Amygdala (tissue), 56 donors: ENCODE measurements at places on chromosomes 16 and 17.

- no peak for DNase-seq
These were observed 77.5 kb upstream of the CNTNAP4 start for GRCh38 chr16:76199681-76200220.

DNA sequence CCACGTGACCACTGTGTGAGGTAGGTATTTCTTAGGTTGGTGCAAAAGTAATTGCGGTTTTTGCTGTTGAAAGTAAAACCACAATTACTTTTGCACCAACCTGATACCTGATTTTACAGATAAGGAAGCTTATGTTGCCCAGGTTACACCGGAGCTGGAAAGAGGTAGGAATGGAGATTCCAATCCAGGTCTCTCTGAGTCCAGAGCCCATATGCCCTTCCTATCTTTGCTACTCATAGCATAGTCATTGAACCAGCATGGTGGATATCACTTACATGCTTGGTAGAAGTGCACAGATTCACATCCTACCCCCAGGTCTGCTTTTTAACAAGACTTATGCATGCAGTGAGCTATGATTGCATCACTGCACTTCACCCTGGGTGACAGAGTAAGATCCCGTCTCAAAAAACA lies 61.8 kb downstream of the ARSG start:
- DNase-seq: no peak

DNA sequence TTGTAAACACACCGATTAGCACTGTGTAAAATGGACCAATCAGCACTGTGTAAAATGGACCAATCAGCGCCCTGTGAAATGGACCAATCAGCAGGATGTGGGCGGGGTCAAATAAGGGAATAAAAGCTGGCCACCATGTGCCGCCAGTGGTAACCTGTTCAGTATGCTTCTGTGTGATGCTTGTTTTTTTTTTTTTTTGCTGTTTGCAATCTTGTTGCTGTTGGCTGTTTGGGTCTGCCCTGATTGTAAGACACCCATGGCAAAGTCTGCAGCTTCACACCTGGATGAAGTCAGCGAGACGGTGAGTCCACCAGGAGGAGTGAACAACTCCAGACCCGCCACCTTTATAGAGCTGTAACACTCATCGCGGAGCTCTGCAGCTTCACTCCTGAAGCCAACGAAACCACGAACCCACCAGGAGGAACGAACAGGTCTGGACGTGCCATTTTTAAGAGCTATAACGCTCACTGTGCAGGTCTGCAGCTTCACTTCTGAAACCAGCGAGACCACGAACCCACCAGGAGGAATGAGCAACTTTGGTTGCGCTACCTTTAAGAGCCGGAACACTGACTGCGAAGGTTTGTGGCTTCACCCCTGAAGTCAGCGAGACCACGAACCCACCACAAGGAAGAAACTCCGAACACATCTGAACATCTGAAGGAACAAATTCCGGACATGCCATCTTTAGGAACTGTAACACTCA lies 85.0 kb upstream of the MED9 start:
- DNase-seq: no peak

DNA sequence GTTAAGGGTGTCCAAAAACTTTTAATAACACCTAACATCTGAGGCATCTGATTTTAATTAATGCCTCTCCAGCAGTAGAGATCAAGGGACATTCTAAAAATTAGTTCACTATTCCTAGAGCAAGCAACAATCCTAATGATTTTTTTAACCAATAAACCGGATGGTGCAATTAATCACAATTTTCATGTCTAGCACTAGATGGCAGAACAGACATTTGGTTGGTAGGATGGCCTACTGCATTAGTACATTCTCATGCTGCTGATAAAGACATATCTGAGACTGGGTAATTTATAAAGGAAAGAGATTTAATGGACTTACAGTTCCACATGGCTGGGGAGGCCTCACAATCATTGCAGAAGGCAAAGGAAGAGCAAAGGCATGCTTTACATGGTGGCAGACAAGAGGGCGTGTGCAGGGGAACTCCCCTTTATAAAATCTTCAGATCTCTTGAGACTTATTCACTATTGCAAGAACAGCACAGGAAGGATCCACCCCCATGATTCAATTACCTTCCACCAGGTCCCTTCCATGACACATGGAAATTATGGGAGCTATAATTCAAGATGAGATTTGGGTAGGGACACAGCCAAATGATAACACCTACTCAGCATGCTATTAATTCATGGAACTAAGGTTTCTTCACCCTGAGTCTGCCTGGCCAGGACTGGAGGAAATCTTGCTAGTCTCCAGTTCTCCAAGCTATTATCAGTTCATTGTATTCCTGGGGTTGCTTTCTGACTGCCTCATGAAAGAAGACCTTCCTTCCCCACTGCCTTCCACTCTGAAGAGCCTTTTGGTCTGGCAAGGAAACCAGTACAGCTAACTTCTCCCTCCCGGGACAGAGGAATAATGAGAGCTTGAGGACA lies 24.8 kb downstream of the HS3ST3A1 start:
- no peak for DNase-seq

DNA sequence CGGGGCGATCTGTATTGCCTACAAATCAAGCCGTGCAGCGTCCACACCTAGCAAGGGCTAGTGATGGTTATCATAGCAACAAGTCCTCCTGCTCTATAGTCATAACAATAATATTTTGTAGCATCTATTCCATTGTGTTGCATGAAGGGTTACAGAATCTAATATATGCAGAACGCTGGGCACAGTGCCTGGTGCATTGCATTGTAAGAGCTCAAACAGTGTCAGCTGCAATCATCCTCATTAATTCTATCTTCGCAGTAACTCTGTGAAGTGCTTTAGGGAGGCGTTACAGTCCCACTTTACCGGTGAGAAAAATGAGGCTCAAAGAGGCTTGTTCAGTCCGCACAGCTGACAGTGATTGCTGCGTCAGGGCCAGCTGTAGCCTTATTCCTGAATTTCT lies 149.4 kb downstream of the RBFOX1 start:
- DNase-seq: no peak

DNA sequence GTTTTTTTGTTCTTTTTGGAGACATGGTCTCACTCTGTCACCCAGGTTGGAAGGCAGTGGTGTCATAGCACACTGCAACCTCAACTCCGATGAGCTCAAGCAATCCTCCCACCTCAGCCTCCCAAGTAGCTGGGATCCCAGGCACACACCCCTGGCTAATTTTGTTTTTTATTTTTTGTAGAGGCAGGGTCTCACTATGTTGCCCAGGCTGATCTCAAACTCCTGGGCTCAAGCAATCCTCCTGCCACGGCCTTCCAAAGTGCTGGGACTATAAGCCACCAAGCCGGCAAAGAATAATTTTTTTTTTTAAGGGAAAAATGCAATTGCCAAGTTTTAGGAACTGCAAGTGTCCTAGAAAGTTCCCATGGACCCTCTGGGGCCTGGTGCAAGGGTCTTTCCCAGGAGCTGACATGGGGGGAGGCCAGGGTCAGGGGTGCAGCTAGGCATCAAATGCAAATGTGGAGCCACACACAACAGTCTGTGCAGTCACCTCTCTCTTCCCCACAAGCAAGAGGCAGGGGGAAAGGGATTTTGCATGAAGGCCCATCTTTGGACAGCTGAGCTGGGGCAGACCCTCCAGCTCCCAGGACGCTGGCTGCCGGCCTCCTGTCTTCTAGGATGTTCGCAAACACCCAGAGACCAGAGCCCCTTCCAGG lies 20.1 kb upstream of the BCAR1 start:
- DNase-seq: no peak

DNA sequence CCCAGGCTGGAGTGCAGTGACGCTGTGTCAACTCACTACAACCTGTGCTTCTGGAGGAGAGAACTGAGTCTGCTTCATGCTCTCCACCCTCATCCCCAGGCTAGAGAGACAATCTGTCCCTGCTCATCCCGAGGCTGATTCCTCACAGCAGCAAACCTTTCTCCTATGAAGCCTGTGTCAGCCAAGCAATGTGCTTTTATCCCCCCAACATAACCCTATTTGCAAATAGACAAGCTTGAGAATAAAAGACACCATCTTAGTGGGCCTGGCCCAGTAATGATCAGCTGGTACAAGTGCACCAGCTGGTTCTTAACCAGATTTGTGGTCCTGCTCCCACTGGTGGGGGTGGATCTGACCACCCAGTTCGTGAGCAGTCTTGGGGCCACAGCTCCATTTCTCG lies 322.8 kb downstream of the CPPED1 start:
- DNase-seq: no peak

DNA sequence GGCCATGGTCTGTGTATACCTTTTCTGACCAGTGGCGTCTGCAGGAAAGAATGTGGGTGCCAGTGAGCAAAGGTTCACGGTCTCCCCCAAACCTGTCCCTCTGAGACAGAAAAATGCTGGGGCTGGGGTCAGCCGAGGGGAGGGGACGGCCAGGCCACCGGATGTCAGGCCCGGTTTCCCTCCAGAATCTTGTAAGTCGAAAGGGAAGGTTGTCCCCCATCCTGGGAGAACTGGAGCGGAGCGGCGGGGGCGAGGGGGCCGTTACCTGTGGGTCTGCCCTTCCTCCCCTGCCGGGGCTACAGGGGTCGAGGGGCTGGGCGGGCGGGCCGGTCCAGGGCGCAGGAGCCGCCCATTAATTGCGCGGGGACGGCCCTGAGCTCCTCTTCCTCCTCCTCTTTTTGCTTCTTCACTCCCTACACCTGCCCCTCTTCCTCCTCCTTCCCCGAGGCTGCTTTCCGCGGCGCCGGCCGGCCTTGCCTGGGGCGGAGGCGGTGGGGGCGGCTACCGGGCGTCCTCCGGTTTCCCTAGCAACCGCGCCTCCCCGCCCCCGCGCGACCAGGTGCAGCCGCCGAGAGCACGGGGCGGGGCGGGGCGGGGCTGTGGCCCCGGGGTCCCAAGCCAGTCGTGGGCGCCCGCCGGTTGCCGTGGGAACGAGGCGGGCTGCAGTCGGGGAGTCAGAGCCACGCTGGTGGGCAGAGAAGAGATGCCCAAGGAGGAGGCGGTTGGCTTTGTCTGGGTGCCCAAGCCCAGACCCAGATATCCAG lies at the start of gene MARCHF10:
Gene MARCHF10, minus strand, starts transcription at position 503 of the 764 bp plus-strand sequence. CDS start 6,579 bp downstream, outside the sequence.
- no peak for DNase-seq

DNA sequence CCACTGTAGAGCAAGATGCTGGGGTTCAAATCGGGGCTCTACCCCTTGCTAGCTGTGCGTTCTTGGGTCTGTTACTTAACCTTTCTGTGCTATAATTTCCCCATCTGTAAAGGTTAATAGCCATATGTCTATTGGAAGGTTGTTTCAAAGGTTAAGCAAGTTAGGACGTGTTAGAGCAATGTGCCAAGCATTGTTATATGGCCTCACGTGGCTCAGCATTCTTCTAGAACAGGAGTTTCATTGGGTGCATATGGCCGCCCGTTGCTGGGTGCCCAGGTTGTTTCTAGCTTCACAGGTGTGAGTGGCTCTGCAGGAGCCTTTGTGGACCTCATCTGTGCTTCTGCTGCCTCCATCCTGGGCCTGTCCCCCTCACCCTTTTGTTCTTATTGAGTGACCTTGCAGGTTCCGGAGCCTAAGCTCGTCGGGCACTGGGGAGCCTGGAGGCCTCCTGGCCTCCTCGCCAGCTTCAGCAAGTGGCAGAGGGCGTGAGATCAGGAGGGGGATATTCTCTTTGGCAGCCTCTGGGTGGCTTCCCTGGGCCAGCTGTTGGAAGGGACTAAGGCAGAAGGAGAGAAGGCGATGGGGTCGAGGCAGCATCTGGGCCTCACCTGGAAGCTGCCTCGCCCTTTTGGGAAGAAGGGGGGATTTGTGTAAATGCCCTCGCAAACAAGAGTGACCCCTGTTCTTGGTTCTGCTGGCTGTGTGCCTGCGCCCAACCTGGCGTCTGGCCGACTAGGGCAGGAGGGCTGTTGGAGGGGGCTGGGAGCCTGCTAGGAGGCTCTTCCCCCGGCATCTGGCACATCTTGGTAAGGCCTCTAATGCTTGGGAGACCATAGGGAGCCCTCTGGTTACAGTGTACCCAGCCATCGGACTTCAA lies 80.2 kb upstream of the CIBAR2 start:
- DNase-seq: no peak

- no peak for DNase-seq
These were observed 34.0 kb downstream of the WIPI1 start for GRCh38 chr17:68423251-68423650.

- DNase-seq: no peak
These were observed 13.7 kb downstream of the RNF213 start for GRCh38 chr17:80274331-80274730.

- DNase-seq: no peak
These were observed 6.6 kb upstream of the MED11 start for GRCh38 chr17:4724650-4725049.

GRCh38 chr17:57292091-57292490 lies 35.8 kb downstream of the MSI2 start:
- DNase-seq: no peak
